NCI-H2029 treated with DMSO at 0.1 percent for 48 hours (cell line): ENCODE measurements at places on chromosomes 11 and 22.

DNA sequence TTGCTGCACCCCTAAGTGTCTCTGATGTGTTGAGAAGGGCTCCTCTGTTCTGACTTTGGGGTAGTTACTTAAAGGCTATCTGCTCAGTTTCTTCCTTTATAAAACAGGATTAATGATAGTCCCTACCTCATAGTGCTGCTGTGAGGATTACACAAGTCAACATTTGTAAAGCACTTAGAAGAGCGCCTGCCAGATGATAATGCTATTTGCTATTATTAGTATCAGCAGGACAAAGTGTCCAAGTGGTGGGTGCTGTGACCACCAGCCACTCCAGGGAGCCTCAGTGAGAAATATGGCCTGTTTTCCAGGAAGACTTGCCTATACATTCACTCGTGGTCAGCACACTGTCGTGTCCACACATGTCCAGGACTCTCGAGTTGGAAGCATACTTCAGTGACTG, 16.2 kb downstream of the POU2F3 start:
- DNase-seq, result no peak

- no peak for DNase-seq
These were observed 4.5 kb downstream of the FAM83F start for GRCh38 chr22:39999144-39999757.

DNA sequence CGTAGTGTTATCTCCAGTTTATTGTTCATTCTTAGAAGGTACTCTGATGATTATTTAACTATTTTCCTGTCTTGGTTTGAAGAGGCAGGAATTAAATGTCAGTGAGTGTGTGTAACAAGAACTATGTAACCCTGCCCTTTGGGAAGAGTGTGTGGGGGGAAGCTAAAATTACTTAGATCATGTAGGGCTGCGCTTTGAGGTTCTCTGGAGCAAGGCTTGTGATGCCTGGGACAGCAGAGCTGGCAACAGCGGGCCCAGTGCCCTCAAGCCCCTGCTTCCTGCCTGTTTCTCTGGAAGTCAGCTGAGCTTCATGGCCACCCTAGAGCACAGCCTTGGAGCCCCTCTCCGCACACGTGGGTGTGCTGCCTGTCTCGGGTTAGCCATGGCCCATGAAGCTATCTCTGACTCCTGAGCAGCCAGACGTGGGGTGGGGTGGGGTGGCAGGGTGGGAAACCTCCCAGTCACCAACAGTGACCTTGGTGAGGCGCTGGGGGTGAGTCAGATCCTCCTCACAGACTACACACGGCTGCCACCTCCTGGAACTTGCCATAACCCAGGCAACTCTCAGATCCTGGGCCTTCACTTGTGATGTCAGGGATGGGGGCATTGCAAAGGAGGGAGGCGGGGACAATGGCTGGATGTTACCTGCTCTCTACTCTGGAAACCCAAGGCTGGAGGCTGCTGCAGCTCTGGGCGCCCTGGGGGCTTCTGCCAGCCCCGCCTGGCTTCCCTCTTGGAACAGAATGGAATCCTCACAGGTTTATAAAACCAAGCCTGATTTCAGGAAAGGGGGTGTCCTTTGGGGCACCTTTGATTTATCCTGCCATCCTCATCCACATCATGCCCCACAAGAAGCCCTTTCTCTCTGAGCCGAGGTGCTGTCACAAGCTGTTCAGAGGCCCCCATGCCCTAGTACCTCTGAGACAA, 88.6 kb downstream of the SNX19 start:
- no peak for DNase-seq

GRCh38 chr11:16874275-16874975, 136.0 kb downstream of the C11orf58 start:
- DNase-seq, result no peak

- DNase-seq, result no peak
These were observed 484.0 kb downstream of the METTL15 start for GRCh38 chr11:28592141-28592540.

DNA sequence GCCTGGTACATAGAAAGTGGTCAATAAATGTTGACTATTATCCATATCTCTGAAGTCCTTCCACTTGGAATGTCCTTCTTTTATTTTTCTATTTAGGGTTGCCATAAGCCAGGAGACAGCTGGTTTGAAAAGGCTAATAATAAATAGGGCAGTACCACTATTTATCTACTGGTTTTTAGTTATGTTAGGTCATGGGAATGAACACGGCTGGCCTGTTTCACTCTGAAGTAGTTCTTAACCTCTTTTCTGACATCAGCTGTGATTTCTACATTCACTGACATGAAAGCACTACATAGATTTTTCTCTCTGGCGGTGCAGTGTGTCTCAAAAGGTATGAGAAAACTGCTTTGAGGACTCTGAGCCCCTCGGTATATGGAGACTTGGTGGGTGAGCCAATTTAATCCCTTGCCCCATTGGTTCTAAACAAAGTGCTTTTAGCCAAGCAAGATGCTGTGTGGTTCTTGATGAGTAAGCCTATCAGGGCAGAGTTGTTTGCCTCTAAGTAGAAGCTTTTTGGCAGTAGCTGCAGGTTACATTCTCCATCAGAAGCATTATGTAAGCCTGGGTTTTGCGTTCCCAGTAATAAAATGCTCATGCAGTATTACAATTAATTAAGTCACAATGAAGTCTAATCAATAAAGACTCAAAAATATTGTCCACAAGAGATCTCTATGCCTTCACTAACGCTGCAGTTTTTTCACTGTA, 48.7 kb upstream of the APOA1 start:
- DNase-seq, result no peak

GRCh38 chr11:61293867-61294716, 1.0 kb downstream of the VWCE start:
- DNase-seq, result no peak

DNA sequence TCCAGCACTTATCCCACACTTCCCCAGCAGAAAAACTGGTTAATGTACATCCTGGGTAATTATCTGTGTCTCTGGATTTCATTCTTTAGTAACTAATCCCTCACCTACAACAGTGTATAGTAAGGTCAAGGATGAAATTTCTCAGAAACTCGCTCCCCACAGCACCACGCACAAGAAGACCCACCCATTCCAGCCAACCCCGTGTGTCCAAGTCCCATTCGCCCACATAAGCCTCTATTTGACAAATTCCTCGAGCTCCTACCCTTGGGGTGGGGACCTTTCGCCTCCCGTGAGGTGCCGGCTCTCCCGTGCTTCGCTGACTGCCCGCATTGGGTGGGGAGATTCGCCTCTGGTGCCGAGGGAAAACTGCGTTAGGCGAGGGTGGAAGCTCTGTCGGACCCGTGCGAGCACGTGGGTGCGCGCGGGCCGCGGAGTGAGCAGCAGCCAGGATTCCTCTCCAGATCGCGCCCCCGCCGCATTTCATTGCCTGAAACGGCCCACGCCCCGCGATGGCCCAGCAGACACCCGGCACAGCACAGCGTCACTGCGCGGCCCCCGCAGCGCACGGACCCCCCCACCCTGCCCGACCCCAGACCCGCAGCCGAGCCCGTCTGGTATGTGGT, 866 bp downstream of the EXPH5 start:
- DNase-seq, result no peak

DNA sequence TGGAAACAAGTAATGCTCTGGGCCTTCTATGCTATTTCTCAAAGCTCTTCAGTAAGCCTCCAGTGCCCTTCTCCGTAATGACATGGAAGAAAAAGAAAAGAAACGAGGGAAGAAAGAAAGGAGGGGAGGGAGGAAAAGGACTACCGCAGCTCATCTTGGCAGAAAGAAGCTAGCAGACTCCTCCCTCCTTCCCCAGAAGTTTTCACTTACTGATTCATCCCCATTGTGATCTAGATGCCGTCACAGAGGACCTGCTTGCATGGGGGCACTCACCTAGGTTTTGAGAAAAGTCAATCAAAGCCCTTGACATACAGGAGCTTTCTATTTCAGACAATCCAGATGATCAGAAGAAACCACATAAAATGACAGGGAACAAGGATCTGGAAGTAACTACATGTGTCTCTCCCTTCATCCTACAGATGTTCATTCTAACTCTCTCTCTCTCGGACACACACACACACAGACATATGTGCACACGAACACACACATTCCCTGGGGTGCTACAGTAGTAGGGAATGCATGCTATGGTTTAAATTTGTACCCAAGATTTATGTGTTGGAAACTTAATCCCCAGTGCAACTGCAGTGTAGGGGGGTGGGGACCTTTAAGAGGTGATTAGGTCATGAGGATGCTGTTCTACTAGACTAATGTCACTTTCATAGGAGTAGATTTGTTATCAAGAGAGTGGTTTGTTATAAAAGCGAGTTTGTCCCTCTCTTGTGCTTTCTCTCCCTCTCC, 37.6 kb upstream of the RCN1 start:
- no peak for DNase-seq
